Occipital lobe (tissue), 3 donors: ENCODE measurements at places on chromosomes 7 and 10.

DNA sequence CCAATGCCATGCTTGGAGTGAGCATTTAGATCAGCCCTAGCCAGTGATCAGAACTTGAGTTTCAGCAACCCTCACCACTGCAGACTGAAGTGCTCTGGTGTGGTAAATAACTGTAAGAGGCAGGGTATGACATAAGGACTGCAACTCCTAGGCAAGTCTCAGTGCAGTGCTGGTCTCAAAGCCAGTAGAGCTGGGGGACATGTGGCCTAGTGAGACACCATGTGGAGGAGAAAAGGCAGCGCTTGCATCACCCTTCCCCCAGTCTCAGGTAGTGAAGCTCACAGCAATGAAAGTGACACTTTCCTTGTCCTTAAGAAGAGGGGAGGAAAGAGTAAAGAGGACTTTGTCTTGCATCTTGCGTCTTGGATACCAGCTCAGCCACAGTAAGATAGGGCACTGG is 386.8 kb upstream of the POT1 start:
- DNase-seq, result no peak

- DNase-seq, result no peak
Measured at GRCh38 chr7:99386584-99387238, 12.2 kb downstream of the ARPC1B start.

GRCh38 chr10:130013335-130014262 is 49.5 kb upstream of the EBF3 start:
- no peak for DNase-seq

- no peak for DNase-seq
Measured at GRCh38 chr10:61975391-61975932, 74.0 kb downstream of the ARID5B start.
